Stimulated activated memory B cell treated with anti-CD40 and anti-IgM and Interleukin-4, amounts not matched to agents 10 μg/mL and 1 μg/mL and 100 μg/mL, for 72 hours (primary cell): ENCODE measurements at places on chromosomes 7 and 10.

GRCh38 chr10:3774018-3774813, 10.8 kb downstream of the KLF6 start:
- H3K4me1 ChIP-seq = peaks cover 31% of the 10 kb centered on the region
- H3K27ac ChIP-seq = no peak overlapping the region
- no peaks in the 10 kb centered on the region for H3K27me3 ChIP-seq
- H3K4me3 ChIP-seq = no peak overlapping the region
- ATAC-seq = no peak

GRCh38 chr10:43114743-43115611, 23.3 kb upstream of the CSGALNACT2 start:
- no peak overlapping the region for H3K4me3 ChIP-seq
- no peak for ATAC-seq
- no peaks in the 10 kb centered on the region for H3K27me3 ChIP-seq
- H3K27ac ChIP-seq = peak overlapping the region; percentile 11
- peaks cover 9% of the 10 kb centered on the region for H3K4me1 ChIP-seq

DNA sequence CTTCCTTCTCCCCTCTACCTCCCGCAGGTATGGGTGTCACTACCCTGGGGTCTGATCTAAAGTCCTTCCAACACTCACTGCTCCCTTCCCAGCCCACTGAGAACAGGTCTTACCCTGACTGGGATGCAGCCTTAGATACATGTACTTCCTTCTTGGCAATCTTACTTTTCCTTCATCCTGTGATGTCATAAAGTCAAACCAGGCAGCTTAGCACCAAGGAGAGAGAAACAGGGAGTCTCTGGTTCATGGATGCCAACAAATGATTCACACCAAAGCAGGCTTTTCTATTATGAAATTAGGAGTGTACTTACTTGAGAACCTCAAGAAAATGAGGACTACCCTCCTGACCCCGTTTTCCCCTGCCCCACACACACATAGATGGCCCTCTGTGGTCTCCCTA, 111.0 kb upstream of the KMT2E start:
- no peak overlapping the region for H3K27ac ChIP-seq
- H3K4me3 ChIP-seq = no peak overlapping the region
- H3K27me3 ChIP-seq = no peaks in the 10 kb centered on the region
- no peak for ATAC-seq
- H3K36me3 ChIP-seq = no peaks in the 10 kb centered on the region
- no peaks in the 10 kb centered on the region for H3K4me1 ChIP-seq

DNA sequence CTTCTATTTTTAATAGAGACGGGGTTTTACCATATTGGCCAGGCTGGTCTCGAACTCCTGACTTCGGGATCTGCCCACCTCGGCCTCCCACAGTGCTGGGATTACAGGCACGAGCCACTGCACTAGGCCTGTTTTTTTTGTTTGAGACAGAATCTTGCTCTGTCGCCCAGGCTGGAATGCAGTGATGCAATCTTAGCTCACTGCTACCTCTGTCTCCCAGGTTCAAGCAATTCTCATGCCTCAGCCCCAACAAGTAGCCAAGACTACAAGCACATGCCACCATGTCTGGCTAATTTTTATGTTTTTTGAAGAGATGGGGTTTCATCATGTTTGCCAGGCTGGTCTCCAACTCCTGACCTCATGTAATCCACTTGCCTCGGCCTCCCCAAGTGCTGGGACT, 73.7 kb downstream of the TYW1B start:
- no peak for ATAC-seq
- no peaks in the 10 kb centered on the region for H3K27me3 ChIP-seq
- H3K4me3 ChIP-seq = no peak overlapping the region
- H3K36me3 ChIP-seq = peaks cover 72% of the 10 kb centered on the region

DNA sequence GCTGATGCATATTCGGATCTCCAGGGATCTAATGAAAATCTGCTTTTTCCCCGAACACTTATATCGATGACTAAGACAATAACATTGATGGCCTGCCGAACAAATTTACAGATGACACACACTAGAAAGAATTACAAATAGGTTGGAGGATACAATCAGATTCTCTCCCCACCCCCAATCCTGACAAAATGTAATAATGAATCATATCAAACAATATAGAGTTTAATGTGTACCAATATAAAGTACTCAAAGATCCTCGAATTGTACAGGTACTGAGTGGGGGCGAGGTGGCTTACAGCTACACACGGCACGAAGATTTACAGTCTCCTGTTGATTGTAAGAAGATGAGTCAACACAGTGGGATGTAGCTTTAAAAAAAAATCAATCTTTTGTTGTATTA, 182.7 kb upstream of the MKLN1 start:
- H3K4me1 ChIP-seq = peaks cover 8% of the 10 kb centered on the region
- ATAC-seq = no peak
- H3K36me3 ChIP-seq = no peaks in the 10 kb centered on the region
- H3K27ac ChIP-seq = no peak overlapping the region
- no peak overlapping the region for H3K4me3 ChIP-seq
- no peaks in the 10 kb centered on the region for H3K27me3 ChIP-seq

- ATAC-seq = no peak
- H3K4me1 ChIP-seq = no peaks in the 10 kb centered on the region
- H3K27me3 ChIP-seq = no peaks in the 10 kb centered on the region
- no peak overlapping the region for H3K27ac ChIP-seq
Observed at GRCh38 chr10:58998924-58999713, 177.3 kb upstream of the PHYHIPL start.

DNA sequence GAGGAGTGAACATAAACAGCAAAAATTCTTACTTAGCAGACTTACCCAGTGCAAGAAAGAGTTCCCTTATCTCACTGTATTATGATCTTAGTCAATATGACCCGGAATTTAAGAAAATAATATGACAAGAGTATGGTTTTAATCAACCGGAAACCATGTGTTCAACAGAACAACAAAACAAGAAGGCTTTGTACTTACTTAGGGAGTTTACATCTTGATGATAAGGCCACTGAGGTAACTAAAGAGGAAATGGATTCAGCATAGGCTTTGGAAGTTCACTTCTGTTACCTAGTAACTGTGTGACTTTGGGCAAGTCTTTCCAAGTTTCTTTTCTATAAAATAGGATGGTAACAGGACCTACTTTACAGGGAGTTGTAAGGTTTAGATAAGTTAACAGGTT, 7.4 kb upstream of the FAS start:
- peaks cover 6% of the 10 kb centered on the region for H3K36me3 ChIP-seq
- H3K27me3 ChIP-seq = no peaks in the 10 kb centered on the region
- peaks cover 16% of the 10 kb centered on the region for H3K4me1 ChIP-seq
- H3K27ac ChIP-seq = no peak overlapping the region

DNA sequence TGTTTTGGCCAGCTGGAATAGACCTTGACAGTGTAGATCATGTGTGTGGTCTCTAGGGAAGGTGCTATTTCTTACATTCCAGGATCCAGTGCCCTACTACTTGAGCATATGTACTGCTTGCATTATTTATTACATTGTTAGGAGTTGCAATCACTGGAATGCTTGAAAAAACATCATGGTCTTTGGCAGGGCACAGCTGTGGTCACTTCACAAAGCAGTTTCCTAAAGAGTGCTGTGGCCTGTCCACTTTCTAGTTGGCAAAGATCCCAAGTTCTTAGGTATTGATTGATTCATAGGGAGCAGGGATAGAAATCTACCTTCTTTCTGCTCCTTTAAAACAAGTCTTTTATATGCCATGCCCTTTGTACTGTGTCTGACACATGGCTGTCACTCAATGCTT, 4.6 kb downstream of the C7orf25 start:
- H3K4me1 ChIP-seq = peaks cover 28% of the 10 kb centered on the region
- ATAC-seq = no peak
- H3K27me3 ChIP-seq = no peaks in the 10 kb centered on the region
- no peak overlapping the region for H3K4me3 ChIP-seq
- no peak overlapping the region for H3K27ac ChIP-seq
- peaks cover 7% of the 10 kb centered on the region for H3K36me3 ChIP-seq

DNA sequence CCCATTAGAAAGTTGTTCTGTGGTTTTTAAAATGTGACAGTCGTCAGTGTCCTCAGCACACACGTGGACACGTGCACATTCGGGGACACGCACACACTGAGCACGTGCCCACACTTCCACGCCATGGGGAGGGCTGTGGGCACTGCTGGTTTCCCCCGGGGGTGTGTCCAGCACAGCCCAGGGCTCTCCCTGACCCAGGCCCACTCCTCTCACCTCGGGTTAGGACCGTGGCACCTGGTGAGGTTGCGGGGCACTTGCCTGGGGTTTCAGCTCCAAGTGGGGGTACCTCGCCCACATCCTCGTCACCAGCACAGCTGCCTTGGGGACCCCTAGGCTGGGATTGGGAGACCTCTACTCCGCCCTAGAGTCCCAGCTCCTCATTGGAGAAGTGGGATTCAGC, 20.7 kb downstream of the GET4 start:
- ATAC-seq = no peak
- peaks cover 74% of the 10 kb centered on the region for H3K36me3 ChIP-seq
- H3K27ac ChIP-seq = no peak overlapping the region

DNA sequence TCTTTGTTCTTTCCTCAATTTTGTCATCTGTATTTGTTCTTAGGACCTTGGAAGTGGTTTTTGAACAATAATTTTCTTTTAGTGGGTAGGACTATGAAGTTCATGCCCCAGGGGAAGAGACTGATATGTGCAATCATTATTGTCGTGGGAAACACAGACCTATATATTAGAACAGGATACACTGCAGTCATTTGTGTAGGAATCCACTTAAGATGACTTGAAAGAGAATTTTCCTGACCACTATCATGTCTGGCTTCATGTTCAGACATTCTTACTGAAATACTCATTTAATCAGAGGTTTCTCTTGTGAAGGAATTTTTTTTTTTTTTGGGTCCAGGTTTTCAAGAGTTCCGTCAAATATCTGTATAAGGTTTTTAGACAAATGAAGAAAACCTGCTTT, 163.6 kb downstream of the SUGCT start:
- H3K36me3 ChIP-seq = no peaks in the 10 kb centered on the region
- H3K27me3 ChIP-seq = no peaks in the 10 kb centered on the region
- no peak for ATAC-seq
- no peak overlapping the region for H3K27ac ChIP-seq
